ENCODE measurements at places on chromosomes 1 and 21.

DNA sequence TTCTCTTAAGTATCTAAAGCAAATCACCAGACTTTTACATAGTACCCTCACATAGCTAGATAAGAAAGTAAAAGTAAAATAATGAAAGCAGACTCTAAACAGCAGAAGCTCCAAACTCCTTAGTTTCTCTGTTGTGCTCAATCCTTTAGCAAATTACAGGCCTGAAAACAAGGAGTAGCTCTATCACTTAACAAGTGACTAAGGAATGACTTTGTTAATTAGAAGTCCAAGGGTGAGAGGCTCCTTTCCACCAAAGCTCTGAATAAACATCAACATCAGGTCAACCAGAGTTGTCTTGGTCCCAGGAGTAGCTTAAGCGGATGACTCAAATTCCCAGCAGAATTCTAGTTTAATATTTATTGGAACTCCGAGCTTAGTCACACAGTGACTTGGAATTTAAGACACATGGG is 5.9 kb downstream of the NRIP1 start:
- DNase-seq: no peak

- no peak for DNase-seq
Measured at GRCh38 chr1:3285106-3285740, 169.2 kb upstream of the ARHGEF16 start.

DNA sequence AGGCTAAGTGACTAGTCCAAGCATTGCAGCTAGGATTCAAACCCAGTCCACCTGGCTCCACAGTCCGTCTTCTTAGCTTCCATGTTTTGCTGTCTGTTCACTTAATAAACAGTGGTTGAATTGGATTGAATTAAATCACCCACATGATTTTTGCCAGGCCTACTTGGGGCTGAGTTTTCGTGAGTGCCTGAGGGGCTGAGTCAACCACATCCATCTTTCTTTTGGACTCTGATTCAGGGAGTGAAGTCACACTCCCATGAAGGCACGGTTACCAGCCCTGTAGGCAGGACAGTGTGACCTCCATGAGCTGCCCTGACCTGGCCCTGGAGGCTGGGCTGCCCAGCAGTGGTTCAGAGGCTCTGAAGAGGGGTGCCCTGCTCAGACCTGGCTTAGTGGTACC is 123.7 kb downstream of the ACTL8 start:
- no peak for DNase-seq

DNA sequence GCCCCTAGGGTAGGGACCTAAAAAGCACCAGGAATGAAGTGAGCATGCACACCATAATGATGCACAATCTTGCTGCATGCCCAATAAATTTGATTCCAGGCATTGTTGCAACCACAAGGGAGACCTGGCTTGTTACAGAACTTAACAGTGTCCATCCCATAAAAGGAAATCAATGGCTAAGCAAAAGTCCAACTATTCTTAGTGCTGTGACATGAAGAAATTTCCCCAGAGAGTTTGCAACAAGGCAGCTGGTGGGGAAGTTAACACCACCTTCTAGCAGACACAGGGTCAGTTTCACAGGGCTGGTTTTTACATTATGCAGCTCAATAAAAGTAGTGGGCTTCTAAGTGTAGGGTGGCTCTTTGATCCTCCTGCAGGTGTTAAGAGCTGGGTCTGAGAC is 221.1 kb downstream of the KCNJ6 start:
- no peak for DNase-seq

- no peak for DNase-seq
Measured at GRCh38 chr1:11525516-11525915, 46.6 kb downstream of the DISP3 start.

DNA sequence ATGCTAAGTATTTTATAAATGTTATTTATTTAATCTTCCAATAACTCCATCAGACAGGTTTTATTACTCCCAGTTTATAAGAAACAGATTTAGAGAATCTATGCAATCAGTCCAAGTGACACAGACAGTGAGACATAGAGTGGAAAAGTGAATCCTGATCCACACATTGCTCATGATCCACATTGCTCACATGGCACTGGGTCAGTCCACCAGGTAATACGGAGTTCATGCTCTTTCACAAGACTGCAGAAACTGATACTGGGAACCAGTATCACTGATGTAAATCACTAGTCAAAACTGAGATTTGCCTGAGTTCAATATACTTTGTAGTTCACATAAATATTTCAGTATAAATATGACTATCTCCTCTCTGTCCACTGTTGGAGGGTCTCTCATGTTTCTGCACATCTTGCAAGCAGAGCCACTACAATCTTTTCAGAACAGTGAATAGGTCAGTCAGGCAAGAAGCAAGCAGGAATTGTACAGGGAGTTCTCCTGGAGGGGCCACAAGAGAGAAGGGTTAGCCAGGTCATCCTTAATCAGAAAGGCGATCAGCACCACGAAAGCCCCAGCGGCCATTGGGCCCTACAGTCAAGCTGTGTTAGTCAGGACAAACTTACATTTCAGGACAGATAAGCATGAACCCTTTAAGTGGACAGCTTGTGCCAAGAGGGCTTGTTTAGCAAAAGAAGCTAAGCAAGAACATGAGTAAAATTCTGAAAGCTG is 275.4 kb upstream of the NR5A2 start:
- DNase-seq: no peak

Data from glomerular endothelial cell (primary cell).